Activated naive CD4-positive, alpha-beta T cell (primary cell): ENCODE measurements at places on chromosomes 7 and 10.

DNA sequence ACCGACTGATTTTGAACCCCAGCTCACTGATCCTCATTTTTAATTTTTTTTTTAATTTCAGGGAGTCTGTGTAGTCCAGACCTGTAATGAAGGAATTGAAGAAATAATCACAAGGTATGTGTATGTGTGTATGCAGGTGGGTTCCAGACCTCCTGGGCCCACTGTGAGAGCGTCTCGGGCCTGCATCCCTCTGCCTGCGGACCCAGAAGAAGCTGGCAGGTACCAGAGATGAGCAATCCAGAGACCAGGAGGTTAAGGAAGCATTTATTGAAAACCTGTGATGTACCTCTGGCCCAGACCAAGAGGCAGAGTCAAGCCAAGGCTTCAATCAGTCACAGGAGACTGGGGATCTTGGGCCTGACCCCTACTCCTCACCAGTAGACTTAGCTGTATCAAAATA is 10.8 kb downstream of the SYCE1 start:
- DNase-seq: no peak

GRCh38 chr7:143417734-143418383 is 9.2 kb upstream of the EPHA1 start:
- no peak for DNase-seq

- DNase-seq: no peak
These were observed 89.3 kb downstream of the BEND7 start for GRCh38 chr10:13439313-13440184.

DNA sequence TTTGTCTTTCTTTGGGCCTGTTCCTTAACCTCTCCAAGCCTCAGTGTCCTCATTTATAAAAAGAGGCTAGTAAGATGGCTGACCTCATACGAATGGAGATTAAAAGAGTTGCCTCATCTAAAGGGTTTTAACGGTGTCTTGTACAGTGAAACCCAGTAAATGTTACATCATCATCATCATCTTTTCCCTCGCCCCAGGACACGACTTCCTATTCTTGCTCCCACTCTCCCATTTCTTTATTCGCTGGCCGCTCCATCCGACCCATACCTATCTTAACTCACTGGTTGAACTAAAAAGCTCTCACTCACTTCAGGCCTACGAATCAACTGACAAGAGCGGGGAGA is 554 bp downstream of the FRA10AC1 start:
- DNase-seq: no peak

GRCh38 chr10:11119843-11120242 is 102.2 kb downstream of the CELF2 start:
- DNase-seq: no peak
